Left hindlimb (tissue), 1 donor: ENCODE measurements at places on chromosomes 2 and 18.

DNA sequence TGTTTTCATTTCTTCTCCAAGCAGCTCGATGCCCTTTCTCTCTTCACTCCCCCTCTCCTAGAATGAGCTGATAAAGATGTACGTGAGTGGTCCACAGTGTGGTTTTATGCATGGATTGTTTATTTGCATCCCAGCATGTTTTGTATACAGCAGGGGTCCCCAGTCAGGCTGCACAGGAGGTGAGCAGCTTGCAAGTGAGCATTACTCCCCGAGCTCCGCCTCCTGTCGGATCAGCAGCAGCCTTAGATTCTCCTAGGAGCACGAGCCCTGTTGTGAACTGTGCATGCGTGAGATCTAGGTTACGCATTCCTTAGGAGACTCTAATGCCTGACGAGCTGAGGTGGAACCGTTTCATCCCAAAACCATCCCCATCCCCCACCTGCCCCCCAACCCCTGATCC, 262.6 kb downstream of the AGAP1 start:
- no peak for DNase-seq

DNA sequence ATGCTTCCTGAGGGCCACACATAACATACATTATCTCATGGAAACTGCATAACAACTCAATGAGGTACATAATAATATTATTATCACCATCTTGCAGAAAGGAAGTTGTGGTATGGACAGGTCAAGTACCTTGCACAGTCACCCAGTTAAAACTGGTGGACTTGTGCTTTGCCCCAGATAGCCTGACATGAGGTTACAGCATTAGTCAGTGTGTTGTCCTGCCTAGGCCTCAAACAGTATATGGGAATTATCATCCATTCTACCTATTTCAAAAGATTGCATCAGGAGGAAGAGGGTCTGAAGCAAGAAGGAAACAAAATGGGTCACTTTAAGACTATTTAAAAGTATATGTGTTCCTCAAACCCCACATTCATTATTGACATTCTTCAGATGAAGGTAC, 5.4 kb upstream of the ANTXR1 start:
- DNase-seq = no peak

- peak; percentile 88 for DNase-seq
Observed at GRCh38 chr2:20578895-20579825, 71.7 kb downstream of the HS1BP3 start.

DNA sequence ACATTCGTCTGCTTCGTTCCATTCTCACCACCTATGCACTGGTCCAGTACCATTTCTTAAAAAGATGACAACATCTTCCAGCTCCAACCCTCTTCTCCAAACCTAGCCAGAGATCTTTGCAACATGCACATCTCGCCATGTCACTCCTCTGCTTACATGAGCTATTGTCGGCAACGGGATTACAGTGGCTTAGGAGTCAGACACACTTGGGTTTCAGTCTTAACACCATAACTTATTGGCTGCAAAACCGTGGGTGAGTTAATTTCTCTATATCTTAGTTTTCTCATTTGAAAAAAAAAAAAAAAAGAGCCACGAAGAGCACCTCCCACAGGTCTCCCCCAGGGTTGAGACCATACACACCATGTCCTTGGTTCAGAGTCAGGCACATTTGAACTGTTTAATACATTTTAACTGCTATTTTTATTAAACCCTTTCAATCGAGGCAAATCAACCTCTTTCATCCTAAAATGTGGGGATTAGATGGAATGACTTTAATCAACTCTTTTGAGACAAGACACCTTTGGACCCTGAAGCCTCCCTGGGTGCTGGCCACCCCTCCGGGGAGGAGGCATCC, 889 bp downstream of the ANKRD29 start:
- no peak for DNase-seq

- no peak for DNase-seq
Observed at GRCh38 chr2:70767079-70767698, 811 bp downstream of the ADD2 start.

DNA sequence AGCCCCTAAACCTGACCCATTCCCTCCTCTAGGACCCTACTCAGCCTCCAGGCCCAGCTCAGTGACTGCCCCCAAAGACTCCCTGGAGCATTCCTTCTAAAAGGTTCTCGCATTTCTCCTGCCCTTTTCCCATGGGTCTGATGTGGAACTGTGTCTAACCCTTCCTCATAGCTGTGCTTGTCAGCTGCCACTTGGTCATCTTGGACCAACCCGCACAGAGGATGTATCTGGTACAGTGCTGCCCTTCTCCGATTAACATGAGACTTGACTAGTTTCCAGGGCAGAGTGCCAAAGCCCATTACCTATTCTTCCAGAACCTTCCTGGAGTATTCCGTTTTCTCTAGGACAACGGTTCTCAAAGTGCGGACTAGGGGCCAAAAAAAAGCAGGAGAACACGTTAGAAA, 518 bp upstream of the NFU1 start:
- DNase-seq = no peak

GRCh38 chr2:166127217-166128155, at the start of gene SCN1A:
TSS of gene SCN1A (minus strand) at chr2:166128020. CDS start at chr2:166073621, 54,399 bp downstream.
- no peak for DNase-seq

DNA sequence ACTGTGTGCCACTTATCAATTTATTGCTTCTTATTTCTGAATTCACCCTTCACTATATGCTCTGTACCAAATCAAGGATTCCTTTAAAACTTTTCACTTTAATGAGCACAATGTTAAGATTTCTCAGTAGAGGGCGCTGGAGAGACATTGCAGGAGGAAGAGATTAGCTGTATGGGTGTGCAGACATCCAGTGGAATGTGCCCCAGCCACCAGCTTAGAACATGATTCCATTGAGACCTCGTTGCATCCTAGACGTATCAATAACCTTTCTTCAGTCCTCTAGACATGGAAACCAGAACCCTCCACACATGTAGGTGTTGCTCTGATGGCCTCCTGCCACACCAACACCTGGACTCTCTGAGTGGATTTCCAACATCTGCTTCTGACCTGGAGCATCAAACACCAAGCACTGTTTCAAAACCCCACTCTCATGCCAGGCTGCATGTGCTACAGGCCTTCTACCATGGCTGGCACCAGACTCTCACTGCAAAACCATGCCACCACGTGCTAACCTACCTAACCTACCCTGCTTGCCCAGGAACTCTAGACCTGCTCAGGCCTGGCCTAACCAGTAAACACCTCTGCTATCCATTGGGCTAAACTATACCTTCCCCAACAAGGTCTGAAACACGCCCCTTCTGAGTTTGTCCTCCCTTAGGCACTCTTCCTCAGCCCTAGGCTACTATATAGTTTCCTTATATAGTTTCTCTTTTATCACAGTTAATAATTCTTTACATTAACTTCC, 633.2 kb upstream of the PKDCC start:
- DNase-seq = no peak

DNA sequence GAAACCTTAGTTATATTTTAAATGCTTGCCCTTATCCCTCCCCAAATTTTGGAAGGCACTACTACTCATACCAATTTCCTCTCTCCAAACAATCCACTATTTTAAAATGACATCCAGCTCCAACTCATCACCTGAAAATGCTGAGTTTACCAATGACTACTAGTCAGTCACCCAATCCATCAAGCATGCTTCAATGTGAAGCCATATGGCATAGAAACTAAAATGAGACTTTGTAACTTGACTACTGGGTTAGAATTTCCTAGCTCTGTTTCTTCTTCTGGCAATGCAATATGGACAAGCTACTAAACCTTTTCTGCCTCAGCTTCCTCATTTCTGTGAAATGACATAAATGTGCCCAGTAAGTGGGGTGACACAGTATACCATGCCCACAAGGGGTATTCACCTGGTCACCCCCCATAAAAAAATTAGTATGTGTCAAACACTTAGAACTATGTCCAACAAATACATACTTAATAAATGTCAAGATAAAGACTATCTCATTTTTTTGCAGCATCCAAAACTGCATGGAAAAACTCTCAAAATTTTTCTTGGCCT, 10.0 kb upstream of the STPG4 start:
- no peak for DNase-seq

GRCh38 chr2:241953324-241953928, 83.9 kb downstream of the RTP5 start:
- no peak for DNase-seq

DNA sequence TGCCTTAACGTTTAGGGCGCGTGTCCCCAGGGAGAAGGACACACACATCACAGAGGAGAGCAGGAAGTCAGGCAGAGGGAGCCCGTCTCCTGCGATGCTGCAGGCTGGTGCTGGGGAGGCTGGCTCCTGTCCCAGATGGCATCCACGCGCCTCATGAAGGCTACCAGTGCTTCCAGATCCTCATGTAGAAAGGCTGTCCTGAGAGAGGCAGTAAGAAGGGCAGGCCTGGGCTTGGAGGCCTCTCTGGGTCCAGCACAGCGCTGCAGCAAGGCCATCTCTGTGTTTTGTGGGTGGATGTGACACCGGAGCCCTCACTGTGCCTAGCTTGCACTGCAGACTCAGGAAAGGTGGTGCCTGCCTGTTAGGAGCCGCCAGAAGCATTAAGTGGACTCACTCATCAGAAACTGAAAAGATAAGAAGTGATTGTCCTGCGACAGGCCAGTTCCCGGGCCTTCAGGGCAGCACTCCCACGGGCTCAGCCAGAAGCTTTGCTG, 62.7 kb downstream of the FAM168B start:
- no peak for DNase-seq

DNA sequence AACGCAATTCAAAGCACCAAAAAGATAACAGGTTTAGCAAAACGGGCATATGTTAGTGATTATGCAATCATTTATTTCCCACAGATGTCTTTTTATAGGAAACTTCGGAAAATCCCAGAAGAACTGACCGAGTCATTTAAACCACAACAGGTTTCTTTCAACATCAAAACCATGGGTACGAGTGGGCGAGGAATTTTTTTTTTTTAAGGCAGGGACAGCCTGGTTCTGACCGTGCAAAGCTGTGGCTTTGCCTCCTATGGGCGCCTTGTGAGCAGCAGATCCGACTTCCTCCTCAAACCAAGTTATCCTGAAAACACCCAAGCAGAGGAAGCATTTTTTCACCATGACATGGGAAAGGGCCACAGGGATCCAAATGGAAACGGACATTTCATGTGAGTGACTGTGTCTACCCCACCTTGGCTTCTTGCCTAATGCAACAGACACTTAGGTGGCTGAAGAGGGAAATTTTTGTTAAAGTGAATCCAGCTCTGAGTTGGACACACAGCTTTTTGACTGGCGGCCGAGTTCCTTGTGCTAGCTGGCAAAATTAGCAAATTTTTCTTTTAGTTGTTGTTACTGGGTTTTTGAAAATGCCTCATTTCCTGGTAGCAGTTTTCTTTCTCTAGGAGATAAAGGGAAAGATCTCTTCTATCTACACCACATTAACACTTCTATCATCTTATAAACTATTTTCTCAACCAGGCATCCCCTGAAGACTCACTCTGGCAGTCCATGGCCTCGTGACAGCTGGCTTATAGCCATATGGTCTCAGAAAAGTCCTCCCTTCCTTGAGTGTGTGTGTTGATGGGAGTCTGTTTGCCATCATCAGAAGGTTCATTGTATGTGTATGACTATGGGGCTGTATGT, 487.4 kb upstream of the ZEB2 start:
- peak; percentile 35 for DNase-seq

DNA sequence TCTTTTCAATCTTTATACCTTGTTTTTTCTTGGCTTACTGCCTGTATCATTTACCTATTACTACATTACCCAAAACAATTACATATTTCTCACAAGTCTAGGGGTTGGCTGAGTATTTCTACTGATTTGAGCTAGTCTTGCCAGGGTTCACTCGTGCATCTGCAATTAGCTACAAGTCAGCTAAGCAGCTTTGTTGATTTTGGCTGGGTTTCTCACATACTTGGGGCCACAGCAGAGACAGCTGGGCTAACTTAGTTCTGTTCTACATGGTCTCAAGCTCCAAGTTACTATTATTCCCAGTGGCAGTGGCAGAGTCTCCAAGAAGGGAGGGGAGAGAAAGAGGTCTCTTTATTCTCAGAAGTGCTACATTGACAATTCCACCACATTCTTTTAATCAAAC, 54.7 kb upstream of the SP5 start:
- peak; percentile 39 for DNase-seq

- no peak for DNase-seq
Observed at GRCh38 chr2:201969241-201969937, 64.3 kb upstream of the FZD7 start.

GRCh38 chr2:10183146-10183675, 60.7 kb downstream of the RRM2 start:
- DNase-seq = no peak

DNA sequence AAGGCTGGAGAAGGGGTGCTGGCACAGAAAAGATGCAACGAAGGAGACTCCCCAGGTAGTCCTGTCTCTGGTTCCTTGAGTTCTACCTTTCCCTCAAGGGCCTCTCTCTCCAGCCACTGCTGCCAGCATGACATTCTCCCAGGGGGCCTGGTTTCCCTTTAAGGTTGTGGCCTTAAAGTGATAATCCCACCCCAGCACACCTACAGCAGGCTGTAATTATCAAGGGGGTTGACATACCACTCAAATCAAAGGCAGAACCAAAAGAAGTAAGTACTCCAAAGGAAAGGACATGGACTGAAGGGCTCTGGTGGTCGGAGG, 127.4 kb upstream of the MSH6 start:
- no peak for DNase-seq

- DNase-seq = no peak
Observed at GRCh38 chr2:56515399-56515798, 331.6 kb downstream of the CCDC85A start.

- DNase-seq = no peak
Observed at GRCh38 chr18:36142751-36143150, 13.1 kb downstream of the ELP2 start.

- DNase-seq = no peak
Observed at GRCh38 chr2:9811679-9812511, 31.4 kb upstream of the TAF1B start.

DNA sequence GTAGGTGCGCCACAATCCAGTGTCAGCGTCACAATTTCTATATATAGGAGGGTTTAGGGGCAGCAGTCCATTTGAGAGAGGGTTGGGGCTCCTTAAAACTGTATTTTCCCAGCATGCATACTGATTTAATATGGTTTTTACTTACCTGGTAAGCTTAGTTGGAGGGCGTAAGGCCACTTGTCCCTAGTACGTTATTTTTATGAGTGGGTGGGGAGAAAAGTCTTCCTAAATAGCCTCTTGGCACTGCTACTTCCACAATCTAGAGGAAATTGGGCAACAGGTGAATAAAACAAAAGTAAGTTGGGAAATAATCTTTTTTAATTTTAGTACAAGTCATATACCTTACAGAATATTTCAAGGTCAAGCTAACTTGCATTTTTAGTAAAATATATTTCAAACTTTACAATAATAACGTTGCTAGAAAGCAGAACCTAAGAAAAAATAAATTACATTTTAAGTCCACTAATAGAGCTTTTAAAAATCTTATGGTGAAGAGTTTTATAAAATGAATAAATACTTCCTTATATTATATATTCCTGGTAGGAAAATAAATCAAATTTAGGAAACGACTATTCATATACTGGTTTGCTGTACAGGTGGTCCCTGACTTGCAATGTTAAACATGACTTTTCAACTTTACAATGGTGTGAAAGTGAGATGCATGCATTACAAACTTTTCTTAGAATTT, 20.9 kb downstream of the DHRS9 start:
- DNase-seq = no peak

GRCh38 chr2:108534584-108535356, 500 bp downstream of the LIMS1 start:
- DNase-seq = peak; percentile 70

- DNase-seq = no peak
Observed at GRCh38 chr2:6281524-6281923, 584.2 kb downstream of the CMPK2 start.
